Mesendoderm (in vitro differentiated cells): ENCODE measurements at places on chromosomes 6 and 20.

- DNase-seq = no peak
Observed at GRCh38 chr6:6823568-6824224, 235.2 kb downstream of the LY86 start.

DNA sequence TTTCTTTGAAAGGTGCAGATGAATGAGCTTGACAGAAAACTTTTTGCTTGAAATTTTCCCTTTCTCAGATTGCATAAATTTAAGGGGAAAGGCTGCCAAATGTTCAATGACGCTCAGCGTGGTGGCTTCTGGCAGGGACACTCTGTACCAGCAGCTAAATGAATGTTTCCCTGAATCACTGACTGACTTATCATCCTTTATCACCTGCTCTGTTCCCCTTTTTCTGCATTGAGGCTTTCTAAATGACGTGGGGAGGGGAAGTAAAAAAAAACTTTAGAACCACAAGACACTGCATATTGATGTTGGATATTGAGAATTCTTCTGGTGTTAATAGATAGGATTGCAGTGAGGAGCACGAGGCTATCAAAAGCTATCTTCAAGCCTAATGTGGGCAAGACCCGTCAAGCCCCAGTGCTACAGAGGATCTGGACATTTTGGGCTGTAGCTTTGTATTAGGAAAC, 46.9 kb upstream of the ENPP5 start:
- DNase-seq = no peak

DNA sequence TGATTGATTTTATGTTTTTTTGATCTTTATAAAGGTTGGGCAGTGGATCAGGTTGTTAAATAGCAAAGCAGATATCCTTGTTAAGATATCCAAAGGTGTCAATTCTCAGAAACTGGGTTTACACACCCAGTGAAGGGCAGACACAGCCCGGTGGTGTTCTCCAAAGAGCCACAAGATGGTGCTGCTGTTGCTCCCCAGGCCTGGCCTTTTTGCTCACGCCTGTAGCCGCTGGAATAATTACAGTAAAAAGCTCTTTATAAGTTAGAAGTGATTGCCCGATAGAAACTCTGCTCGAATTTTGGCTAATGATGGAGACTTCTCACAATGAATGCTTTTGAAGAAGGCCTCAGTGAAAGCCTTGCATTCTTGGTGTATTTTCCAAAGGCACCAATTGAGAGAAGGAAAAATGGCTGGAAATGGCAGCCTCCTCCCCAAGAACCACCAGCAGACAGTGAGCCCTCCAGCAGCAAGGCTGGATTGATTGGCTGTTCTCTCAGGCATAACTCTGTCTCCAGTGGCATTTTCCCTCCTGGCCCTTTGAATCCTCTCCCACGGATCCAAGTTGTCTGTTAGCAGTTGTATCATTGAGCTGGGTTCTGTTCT, 120.5 kb upstream of the CHD6 start:
- DNase-seq = peak; percentile 68

DNA sequence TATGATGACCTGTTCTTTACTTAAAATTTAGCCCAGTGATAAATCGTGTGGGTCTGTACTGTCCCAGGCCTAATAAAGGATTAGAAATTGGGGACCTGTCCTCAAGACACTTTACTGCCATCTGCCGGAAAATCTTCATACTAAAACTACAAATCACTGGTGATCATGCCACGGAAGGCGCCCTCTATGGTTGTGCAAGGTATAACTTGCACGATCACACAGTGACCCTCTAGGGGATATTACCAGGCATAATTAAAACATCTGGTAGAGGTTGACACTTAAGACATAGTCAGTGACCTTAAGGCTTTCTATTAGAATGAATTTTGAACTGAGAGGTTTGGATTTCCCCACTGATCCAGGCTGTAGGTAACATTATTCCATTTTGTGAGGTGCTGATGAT, 172.6 kb downstream of the BMP2 start:
- DNase-seq = peak; percentile 88

- DNase-seq = no peak
Observed at GRCh38 chr6:113068570-113068969, 721.4 kb downstream of the RFPL4B start.

- DNase-seq = no peak
Observed at GRCh38 chr20:995170-995569, 6.9 kb downstream of the RSPO4 start.

DNA sequence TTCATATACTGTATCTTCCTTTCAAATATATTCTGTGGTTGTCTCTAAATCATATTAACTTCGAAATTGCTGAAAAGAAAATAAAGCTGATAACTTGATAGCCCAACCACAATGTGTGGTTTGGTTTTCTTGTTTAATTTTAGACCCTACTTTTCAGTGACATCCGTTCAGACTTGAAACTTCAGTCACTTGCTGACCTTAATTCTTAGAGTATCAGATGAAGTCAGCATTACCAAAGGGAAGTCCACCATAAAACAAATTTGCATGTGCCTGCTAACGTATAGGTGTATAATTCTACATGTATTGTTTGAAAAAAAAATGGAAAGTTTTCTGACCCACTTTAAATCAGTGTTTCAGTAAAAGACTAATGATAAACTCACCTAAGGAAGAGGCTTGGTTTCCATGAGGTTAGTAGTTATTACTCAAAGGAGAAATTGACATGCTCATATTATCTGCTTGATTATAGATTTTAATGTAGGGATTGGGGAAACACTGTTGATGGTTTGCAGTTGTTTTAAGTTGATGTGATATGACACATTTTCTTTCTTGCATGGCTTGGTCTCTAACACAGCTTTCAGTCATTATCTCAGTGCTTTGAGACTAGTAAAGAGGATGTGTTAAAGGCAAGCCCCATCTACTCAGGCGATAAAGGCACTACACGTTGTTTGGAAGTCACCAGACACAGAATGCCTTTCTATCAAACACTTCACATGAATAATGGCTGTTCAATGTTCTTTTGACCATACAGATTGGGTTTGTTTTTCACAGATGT, 5.2 kb upstream of the IL17A start:
- no peak for DNase-seq

GRCh38 chr6:5638666-5639065, 368.1 kb downstream of the NRN1 start:
- no peak for DNase-seq
